ENCODE measurements at places on chromosomes 2 and 18. TPM values are rescaled to one million over a fixed set of nuclear protein-coding genes. Genes with fewer than 3 reads are reported as not detected.

DNA sequence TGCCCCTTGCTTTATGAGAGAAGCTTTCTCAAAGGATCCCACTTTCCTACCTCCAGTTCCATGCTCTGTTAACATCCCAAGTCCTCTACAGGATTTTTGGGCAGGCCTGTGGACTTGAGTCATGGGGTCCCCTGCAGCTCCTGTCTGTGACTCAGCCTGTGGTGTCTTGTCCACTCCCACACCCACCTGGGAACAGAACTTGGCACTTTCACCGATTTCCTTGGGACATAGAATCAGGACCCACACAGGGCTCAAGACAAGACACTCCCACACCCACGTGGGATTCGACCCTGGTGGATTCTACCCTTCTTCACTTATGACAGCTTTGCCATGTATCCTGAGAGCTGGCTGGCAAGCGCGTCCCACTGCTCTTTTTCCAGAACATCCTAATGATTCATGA, 30.7 kb upstream of the HDAC4 start:
- H3K36me3 ChIP-seq: no peaks in the 10 kb centered on the region
- no peaks in the 10 kb centered on the region for H3K4me1 ChIP-seq
- H3K27me3 ChIP-seq: no peaks in the 10 kb centered on the region
- H3K4me3 ChIP-seq: no peak overlapping the region
- H3K27ac ChIP-seq: no peak overlapping the region

GRCh38 chr2:1691366-1691765, 52.9 kb downstream of the PXDN start:
- H3K4me1 ChIP-seq: no peaks in the 10 kb centered on the region
- no peak overlapping the region for H3K27ac ChIP-seq

The LRRTM1 gene
- total RNA-seq: 0.38 TPM

GRCh38 chr2:231929961-231930592, 3.9 kb upstream of the NPPC start:
- no peaks in the 10 kb centered on the region for H3K36me3 ChIP-seq
- H3K4me1 ChIP-seq: peaks cover 19% of the 10 kb centered on the region
- peaks cover 51% of the 10 kb centered on the region for H3K27me3 ChIP-seq
- no peak overlapping the region for H3K4me3 ChIP-seq
- peak; percentile 73 for DNase-seq

GRCh38 chr2:284896-285492, 2.9 kb downstream of the ALKAL2 start:
- H3K36me3 ChIP-seq: peaks cover 30% of the 10 kb centered on the region
- peaks cover 35% of the 10 kb centered on the region for H3K27me3 ChIP-seq
- H3K4me3 ChIP-seq: no peak overlapping the region
- H3K4me1 ChIP-seq: peaks cover 26% of the 10 kb centered on the region
- DNase-seq: no peak

The MROH2A gene
- not detected for total RNA-seq
